Stimulated activated CD4-positive, alpha-beta T cell treated with anti-CD3 and anti-CD28 coated beads, TNF-alpha, amount 100 ng/mL, for 48 hours (primary cell): ENCODE measurements at places on chromosomes 6 and 20.

DNA sequence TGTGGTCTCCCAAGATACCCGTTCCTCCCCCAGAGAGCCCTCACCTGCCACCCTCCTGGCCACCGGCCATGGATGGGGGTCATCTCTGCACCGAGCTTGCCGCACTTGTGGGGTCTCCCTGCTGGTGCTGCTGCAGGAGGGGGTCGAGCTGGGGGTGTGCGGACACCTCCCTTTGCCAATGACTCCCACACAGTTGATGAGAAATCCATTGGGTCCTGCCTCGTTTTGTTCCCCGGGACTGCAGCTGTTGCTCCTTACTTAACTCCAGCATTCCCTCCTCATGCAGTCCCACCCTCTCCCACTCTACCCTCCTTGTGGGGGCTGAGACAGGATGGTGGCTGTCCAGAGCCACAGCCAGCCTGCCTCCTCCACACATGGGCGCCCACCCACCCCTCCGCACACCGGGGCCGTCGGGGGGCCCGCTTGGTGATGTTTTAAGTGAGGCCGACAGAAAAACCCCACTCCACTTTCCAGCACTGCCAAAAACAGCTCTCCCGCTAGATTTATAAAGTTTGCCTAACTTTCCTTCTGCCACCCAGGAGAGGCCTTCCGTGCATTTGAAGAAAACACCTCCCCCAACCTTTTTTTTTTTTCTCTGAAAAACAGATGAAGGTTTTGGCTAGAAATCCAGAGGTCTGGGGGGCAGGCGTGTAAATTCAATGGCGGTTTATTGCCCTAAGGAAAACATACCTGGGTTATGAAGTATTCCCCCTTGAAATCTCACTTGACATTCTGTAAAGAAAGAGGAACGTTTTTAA lies 53.5 kb upstream of the APCDD1L start:
- no peak for DNase-seq

- no peak for DNase-seq
Observed at GRCh38 chr20:35883336-35883777, 70.9 kb downstream of the SCAND1 start.

DNA sequence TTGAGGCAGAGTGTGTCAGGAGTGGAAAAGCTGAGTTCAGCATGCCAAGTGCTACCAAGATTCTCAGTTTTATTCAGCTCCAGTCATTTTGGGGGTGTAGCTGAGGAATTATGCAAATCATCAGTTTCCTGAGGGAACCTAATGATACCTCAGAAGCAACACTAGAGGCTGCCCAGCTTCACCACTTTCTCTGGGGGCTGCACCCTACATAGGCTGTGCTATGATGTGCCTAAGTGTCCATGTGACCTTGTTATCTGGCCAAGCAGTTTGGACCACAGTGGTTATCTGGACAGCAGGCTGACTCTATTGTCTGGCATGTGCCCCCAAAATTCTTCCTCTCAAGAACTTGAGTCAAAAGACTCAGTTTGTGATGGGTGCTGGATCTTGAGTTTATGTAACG lies 374.6 kb upstream of the SYNCRIP start:
- no peak for DNase-seq

DNA sequence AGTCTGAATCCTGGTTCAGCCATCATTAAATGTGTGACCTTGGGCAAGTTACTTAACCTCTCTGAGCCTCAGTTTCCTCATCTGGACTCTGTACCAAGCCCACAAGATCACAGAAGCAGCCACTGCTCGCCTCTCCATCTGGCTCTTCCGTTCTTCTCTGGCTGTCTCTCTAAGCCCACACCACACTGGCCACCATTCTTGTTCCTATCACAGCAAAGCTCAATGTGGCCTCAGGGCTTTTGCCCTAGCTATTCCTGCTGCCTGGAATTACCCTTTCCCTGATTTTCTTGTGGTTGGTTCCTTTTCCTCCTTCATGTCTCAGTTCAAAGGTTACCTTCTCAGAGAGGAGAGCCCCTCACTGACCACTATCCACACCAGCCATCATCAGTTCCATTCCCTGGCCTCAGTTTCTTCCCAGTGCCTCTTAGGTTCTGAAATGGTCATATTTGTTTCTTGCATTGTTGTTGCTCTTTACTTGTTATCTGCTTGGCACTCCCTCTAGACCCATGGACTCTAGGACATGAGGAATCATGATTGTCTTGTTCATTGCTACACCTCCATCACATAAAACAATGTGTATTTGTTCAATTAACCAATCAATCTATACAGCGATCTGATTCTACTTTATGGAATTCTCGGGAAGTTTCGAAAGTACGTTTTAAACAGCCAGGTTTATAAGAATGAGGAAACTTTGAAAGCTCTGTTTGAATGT lies 56.5 kb upstream of the PTPN1 start:
- no peak for DNase-seq

DNA sequence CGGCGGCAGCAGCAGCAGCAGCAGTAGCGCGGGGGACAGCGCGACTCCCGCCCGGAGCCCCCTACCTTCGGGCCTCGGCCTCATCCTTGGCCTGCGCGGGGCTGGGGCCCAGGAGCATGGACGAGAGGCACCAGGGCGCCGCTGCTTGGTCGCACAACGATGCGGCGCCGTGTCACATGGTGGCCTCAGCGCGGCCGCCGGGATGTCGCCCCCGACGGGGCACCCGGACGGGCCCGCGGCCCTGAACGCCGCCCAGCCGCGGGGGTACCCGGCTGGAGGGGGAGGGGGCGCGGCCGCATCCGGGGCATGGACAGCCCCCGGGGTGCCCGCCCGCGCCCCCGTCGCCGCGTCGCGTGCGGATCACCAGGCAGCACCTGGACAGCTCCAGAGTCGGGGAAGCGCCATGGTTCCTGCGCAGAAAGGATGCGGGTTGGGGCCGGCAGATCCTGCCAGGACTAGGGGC lies 57.1 kb downstream of the CDH22 start:
- DNase-seq, result no peak

DNA sequence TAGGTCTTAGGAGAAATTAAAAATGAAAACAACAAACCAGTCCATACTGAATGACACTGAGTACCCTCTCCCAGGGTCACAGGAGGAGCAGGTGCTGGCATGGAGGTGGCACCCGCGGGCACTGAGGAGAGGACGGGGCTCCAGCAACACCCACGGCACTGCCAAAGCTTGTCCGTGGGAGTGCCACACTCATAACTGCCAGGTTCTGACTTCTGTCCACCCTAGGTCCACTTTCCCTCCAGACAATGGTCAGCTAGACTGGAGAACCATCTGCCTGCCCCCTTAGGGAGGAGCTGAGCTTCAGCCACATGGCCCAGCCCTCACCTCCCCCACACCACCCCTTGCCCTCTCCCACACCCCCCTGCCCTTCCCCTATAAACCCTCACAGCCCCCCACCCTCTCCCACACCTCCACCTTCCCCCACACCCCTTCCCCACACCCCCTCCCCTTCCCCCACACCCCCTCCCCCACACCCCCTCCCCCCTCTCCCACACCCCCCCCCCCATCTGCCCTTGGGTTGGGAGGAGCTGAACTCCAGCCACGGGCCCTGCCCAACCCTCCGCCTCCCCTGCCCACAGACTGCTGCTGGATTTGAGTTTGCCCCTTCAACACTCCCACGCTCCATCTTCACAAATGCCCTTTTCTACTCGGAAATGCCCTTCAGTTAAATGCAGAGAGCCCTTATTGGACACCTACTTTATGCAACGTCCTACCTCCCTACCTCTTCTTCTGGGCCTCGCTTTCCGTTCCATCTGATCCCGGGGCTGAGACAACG lies 129.6 kb downstream of the TAF4 start:
- no peak for DNase-seq

DNA sequence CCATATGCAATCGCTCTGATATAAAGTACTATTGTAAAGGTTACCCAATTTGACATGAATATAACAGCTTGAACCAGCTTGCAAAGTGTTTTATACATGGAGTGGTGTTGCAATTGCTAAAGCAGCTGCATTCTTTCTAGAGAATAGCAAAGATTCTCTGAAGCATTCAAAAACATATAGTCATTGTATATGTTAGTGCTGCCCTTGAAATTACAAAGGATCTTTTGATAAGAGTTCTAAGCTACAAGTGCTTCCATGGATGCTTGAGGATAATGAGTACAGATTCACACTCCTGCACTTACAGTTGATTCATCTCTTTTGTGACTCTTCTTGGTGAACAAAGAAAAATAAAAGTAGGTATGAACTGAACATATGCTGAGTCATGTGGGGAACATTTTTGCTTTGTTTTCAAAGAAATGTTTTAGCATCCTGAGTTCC lies 175.7 kb downstream of the ALDH8A1 start:
- DNase-seq, result no peak

- DNase-seq, result no peak
Observed at GRCh38 chr20:46791722-46792416, 82.4 kb downstream of the SLC2A10 start.

DNA sequence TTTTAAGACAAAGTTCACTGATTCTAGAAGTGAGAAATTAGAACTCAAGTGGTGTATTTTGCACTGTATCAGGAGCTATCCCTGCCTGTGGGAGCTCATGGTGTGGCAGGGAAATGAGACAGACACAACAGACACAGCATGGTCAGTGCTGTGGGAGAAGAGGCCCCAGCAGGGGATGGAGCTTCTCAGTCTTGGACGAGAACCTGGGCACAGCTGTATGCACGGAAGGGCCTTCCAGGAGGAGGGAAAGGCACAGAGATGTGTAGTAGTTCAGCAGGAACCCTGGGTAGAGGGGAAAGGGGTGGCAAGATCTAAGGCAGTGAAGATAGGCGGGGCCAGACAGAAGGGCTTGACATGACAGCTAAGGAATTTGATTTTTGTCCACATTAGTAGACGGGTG lies 48.8 kb upstream of the KIF25 start:
- DNase-seq, result no peak

DNA sequence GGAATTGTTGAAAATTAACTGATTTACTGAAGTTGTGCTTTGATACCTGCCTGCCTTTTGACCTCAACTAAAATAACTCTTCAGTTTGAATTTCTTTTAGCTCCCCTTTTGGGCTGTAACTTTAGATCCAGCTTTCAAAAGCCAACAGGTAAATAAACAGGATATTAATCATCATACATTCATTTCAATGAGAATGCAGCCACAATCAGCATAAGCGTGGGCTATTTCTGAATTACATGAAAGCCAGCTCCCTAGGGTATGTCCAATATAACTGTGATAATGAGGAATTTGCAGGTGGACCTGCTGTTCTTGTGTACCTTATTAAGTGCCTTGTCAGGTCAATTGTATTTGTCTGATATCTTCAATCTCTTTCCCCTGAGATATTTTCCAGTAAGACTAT lies 830.6 kb downstream of the KIF16B start:
- DNase-seq, result no peak

DNA sequence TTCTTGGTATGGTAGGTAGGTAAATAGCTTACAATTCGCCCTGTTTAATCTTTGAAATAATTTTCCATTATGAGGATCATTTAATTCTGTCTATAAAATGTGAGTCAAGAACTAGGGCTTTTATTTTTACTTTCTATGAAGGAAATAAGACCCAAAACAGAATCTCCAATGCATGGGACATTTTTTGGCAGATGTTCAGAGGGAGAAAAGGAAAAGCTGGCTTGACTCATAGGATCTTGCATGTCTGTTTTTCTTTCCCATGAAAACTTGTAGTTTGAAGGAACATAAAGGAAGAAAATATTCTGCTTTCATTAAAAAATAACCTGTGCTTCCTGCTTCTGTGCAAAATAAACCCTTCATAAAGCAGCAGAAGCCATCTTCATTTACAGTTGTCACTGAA lies 143.1 kb upstream of the INSM1 start:
- no peak for DNase-seq

DNA sequence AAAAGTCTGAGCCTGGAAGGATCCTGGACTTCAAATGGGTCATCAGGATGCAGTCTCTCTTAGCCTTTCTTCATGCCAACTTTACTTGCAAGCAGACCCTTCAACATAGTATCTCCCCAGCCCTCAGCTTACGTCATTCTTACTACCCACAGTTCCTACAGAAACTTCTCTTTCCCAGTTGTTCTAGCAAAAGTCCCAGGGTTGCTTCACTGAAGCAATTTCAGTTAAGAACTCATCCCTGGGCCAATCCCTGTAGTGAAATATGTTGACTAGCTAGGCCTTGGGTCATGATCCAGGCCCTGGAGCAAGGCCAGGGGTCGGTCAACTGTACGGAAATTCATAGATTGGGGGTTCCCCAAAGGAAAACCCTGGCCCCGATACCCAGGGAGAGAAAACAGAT lies 8.6 kb upstream of the FAM83D start:
- no peak for DNase-seq
